ENCODE measurements at places on chromosomes 6 and 20.

- no peak for DNase-seq
These were observed 15.3 kb downstream of the GMEB2 start for GRCh38 chr20:63611646-63612045.

DNA sequence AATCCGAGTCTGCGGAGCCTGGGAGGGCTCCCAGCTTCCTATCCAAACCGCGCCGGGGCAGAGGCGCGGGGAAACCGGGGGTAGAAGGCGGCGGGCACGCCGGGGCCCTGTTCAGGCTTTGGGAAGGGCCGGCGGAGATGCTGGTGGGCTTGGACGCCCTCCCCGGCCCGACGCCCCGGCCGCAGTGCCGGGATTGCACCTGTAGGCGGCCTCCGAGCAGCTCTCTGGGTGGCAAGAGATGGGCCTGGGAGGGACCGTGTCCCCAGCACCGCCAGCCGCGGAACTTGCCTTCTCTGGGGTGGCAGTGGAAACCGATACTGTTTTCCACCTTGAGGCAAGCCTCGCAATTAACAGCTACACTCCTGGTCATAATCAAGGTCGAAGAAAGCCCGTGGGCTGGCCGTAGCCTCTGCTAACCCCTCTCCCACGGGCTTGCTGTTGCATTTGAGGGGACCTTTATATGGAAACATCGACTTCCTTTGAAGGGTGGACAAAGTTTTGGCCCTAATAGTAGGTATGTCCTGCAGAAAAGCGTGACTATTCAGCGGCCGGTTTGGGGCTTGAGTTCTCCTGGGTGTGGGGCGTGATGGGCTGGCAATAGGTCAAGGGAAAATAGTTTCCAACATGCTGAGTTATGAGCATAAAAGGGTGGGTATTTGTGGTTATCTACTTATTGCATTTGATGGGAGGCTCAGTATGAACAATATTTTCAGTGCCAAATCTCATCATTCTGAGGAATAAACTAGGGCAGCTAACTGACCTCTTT lies 1.1 kb upstream of the JAG1 start:
- DNase-seq, result no peak

DNA sequence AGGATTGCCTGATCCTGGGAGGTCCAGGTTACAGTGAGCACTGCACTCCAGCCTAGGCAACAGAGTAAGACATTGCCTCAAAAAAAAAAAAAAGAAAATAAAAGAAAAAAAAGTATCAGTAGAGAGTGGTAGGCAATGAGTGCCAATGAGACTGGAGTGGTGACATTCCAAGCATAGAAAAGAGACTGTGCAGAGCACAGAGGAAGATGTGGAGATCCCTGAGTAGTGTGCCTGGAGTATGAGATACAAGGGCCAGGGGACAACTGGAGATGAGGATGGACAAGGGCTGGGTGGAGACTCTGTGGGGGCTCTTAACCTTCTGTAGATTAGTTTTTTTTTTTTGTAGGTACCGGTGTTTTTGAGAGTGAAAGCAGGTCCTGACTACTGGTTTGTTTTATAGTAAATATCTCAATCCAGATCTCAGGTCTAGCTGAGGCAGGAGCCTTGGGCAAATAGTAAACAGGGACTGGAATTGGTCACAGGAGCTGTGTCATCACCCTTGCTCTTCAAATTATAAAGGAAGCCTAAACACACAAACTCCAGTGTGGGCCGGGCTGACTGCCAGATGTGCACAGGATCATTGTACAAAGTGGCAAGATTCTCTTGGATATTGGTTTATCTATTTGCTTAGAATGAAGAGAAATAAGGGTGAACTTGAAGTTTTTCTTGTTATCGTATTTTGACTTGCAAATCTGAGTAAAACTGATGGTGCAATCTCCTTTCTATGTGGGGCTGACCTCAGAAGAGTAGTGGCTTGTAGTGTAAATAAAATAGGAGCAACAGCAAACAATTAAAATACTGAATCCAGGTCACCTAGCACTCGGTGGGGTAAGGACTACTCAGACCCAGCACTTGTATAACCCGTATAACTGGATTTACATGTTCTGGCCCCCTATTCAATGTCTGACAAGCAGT lies 144.9 kb downstream of the SOX4 start:
- DNase-seq, result no peak

- DNase-seq, result no peak
These were observed 43.4 kb upstream of the ARHGAP18 start for GRCh38 chr6:129753422-129753821.

GRCh38 chr6:24796616-24797290 lies 2.0 kb downstream of the ARMH2 start:
- DNase-seq, result no peak

Measured in brain pericyte (primary cell).